ENCODE measurements at places on chromosomes 3 and 15. TPM values are rescaled to one million over a fixed set of nuclear protein-coding genes. Genes with fewer than 3 reads are reported as not detected.

The ADGRG7 gene
- not detected for polyA plus RNA-seq

The TIGIT gene
- 1.5 TPM for polyA plus RNA-seq

The PLCH1 gene
- polyA plus RNA-seq: not detected

The SYNPR gene
- polyA plus RNA-seq: not detected

The TMEM158 gene
- not detected for polyA plus RNA-seq

The ERICH6 gene
- 0.60 TPM for polyA plus RNA-seq

The EIF2B5 gene
- polyA plus RNA-seq: 66.6 TPM

The HIGD2B gene
- not detected for polyA plus RNA-seq

The SHC4 gene
- not detected for polyA plus RNA-seq

The INTS14 gene
- 30.3 TPM for polyA plus RNA-seq

The RLBP1 gene
- not detected for polyA plus RNA-seq

The IMPG2 gene
- 0.09 TPM for polyA plus RNA-seq

The SPATA12 gene
- polyA plus RNA-seq: not detected

The KLHL40 gene
- polyA plus RNA-seq: not detected

The ACAP2 gene
- polyA plus RNA-seq: 36.7 TPM

The TMEM45A gene
- polyA plus RNA-seq: not detected

The GPR87 gene
- polyA plus RNA-seq: not detected

The FANCI gene
- 3.1 TPM for polyA plus RNA-seq

The CRABP1 gene
- not detected for polyA plus RNA-seq

The CIDEC gene
- polyA plus RNA-seq: 0.26 TPM

The CYP1A2 gene
- not detected for polyA plus RNA-seq

The TRAT1 gene
- polyA plus RNA-seq: 56.8 TPM

The ST6GAL1 gene
- 167 TPM for polyA plus RNA-seq

The DNAH1 gene
- 1.3 TPM for polyA plus RNA-seq

The CYP11A1 gene
- polyA plus RNA-seq: not detected

The TGM5 gene
- not detected for polyA plus RNA-seq

The DNAJA4 gene
- polyA plus RNA-seq: 9.1 TPM

The EBLN2 gene
- polyA plus RNA-seq: 0.48 TPM

The FBXO40 gene
- polyA plus RNA-seq: 0.05 TPM

The CHST13 gene
- polyA plus RNA-seq: not detected

The ZNF80 gene
- 8.0 TPM for polyA plus RNA-seq

The ZPLD1 gene
- polyA plus RNA-seq: not detected

The STRC gene
- polyA plus RNA-seq: 0.08 TPM

The RAB43 gene
- polyA plus RNA-seq: 15.7 TPM

The CCR3 gene
- polyA plus RNA-seq: not detected

The ACP3 gene
- polyA plus RNA-seq: not detected

The MUC20 gene
- polyA plus RNA-seq: 0.21 TPM

The TPRG1 gene
- polyA plus RNA-seq: 10.6 TPM

The STAB1 gene
- polyA plus RNA-seq: not detected

The TNNC1 gene
- 0.60 TPM for polyA plus RNA-seq

The MINDY4B gene
- polyA plus RNA-seq: not detected

The BCL2A1 gene
- polyA plus RNA-seq: 25.9 TPM

The CHRNA5 gene
- 0.34 TPM for polyA plus RNA-seq

The COL7A1 gene
- polyA plus RNA-seq: 0.27 TPM

Measured in naive thymus-derived CD8-positive, alpha-beta T cell (primary cell).